Islet precursor cell (in vitro differentiated cells): ENCODE measurements at places on chromosomes 3 and 15.

GRCh38 chr3:69868841-69869420 is 129.7 kb downstream of the MITF start:
- no peak for DNase-seq

- peak; percentile 90 for DNase-seq
These were observed 1.7 kb upstream of the SLC2A2 start for GRCh38 chr3:171028025-171028778.

DNA sequence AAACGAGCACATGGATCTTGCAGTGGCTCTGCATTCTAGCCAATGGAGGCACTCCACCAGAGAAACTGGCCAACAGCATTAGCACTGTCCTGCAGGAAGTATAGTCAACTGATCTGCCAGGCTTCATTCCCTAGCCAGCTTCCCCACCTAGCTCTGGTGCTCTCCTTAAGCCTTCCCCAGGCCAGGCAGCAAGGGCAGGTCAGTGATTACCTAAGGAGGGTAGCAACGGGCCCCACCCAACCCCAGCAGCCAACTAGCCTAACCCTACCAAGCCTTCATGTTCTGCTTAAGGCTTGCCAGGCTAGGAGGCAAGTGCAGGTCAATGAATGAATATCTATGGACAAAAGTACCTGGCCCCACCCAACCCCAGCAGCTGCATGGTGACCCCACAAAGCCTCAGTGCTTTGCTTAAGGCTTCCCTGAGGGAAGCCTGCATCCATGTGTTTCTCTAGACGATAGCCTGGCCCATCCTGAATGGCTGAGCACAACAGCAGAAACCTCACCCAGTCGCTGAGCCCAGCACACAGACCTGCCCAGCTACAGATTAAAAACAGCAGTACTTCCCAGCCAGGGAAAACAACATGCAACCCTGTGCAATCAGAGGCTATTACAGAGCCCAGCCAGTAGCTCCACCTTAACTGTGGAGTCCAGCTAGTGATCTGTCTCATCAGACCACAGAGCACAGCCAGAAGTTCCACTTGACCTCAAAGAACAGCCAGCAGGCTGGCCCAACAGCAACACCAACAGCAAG is 28.5 kb downstream of the THBS1 start:
- DNase-seq: no peak

DNA sequence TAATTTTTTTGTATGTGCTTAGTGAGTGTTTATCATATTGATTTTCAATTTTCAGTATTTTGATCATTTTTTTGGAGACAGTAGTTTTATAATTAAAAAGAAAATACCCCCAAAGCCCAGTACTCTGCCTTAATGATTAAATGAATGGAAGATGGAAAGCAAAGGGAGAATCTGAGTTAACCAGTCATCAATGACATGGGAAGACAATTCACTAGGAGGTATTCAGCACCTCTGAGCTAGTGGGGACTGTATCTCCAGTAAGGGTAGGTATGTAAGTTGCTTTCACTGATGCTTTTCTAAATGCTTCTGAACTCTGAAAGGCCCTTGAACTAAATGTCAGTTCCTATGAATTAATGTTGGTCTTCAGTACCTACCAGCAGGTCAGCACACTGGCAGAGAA is 590.4 kb upstream of the DPPA4 start:
- DNase-seq: no peak

- DNase-seq: no peak
These were observed 236.8 kb upstream of the GBE1 start for GRCh38 chr3:81998139-81998755.

- DNase-seq: no peak
These were observed 25.9 kb downstream of the SERP1 start for GRCh38 chr3:150520408-150520807.

GRCh38 chr15:64029110-64029509 is 17.2 kb downstream of the DAPK2 start:
- DNase-seq: peak; percentile 63

DNA sequence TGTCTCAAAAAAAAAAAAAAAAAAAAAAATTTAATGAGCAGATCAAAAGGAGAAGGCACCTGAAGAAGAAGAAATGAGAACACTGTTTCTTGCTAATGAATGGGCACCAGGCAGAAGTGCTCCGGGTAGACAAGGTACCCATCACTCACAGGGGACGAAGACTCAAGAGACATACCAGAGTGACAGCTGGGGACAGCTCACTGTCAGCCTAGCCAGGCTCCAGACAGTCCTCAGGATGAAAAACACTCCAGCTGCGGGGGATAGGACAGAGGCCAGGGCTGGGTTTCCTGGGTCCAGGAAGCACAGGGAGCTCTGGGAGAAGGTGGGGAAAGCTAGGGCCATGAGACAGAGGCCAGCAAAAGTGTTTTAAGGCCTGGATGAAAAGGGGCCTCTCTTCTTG is 48.5 kb upstream of the PARL start:
- DNase-seq: no peak

- DNase-seq: no peak
These were observed 43.3 kb upstream of the VIPR1 start for GRCh38 chr3:42459151-42459550.

DNA sequence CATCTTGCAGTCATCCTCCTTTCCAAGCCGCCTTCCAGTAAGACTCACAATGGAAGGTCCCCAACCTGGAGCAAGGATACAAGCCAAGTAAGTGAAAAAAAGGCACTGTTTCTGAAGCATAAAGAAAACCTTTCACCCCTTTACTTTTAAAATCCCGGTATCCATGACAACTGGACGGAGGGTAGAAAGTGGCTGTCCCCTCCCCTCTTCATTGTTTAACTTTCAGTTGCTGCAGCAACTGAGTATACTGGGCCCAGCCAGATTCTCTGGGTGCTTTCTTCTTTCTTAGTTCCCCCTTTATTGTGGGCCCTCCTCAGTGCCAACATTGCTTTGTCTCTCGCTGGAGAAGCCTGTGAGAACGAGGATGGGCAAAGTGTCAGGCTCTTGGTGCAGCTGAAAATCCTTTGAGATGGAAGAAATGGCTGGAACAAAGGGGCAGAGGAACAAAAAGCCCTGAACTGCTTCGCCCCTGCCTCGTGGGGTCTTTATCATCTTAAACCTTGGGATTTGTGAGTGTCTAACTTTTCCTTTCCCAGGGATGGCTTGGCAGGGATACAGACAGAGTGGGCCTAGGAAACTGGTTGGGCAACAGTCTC is 224.0 kb upstream of the RGMA start:
- DNase-seq: no peak

- DNase-seq: no peak
These were observed 565 bp downstream of the CIB2 start for GRCh38 chr15:78130466-78131294.

DNA sequence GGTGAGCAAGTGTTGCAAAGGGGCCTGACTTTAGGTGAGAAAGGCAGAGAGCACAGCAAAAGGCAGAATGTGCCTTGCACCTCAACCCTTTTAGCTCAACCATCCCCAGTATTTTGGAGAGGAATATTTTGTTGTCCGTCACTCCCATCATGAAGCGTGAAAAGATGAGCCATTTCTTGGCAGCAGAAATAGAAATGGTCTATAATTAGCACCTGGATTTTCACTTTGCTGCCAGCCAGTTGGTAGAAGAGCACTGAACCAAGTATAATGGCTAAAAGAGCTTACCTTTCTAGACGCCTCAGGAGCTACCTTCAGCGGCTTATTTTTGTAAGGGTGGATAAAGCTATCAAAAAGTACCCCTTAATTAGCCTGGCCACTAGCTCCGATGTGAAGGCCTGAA is 406.7 kb downstream of the OCA2 start:
- DNase-seq: peak; percentile 20

DNA sequence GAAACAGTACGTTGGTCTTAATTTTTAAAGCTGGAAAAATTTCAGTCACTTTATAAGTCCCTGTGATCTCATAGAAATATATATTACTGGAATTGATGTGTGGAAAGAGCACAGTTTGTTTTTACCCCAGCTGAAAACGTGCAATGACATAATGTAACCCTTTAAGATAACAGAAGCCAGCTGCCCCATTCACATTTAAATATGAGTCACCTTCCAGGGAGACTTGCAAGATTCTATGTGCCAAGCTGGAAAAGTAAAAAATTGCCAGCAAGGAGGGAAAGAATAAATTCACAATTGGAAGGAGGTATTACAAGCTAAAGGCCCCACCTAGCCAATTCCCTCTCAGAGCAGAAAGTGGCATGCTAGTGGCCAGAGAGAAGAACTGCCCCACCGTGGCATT is 50.2 kb downstream of the SAMMSON start:
- DNase-seq: no peak

GRCh38 chr3:165194511-165195240 is 1.5 kb downstream of the SLITRK3 start:
- peak; percentile 42 for DNase-seq

- no peak for DNase-seq
These were observed at the start of gene TRAK1 for GRCh38 chr3:42090973-42091731. TRAK1 (plus strand) TSS chr3:42091357; CDS start chr3:42091470, 113 bp downstream.

DNA sequence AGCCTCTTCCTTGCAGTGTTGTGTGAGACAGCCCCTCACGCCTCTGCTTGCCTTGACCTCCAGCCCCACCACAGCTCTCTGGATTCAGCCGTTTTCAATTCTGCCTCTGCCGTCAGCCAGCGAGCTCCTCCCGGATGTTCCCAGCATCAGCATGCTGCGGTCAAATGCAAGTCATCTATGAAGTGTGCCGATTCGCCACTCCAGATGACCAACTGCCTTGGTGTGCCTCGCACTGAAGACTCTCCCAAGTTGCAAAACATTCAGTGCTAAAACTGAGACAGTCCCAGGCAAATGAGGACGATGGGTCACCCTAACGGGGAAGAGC is 30.6 kb upstream of the RASA2 start:
- DNase-seq: no peak

DNA sequence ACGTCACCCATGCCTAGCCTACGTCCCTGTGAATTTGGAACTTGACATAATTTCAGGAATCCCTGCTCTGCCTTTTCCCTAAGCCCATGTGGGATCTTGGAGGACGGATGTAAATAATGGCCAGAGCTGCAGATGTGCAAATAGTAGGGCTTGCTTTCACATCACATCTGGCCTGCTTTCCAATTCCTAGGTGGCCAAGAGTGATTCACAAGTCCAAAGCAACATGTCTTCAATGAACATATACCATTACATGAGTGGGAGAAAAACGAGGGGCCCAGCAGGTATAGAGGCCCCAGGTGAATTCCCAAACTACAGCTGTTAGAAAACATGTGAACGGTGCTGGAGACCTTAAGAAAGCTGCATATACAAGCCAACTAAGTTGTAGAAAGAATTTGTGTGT is 214.6 kb downstream of the MAGI1 start:
- DNase-seq: no peak

DNA sequence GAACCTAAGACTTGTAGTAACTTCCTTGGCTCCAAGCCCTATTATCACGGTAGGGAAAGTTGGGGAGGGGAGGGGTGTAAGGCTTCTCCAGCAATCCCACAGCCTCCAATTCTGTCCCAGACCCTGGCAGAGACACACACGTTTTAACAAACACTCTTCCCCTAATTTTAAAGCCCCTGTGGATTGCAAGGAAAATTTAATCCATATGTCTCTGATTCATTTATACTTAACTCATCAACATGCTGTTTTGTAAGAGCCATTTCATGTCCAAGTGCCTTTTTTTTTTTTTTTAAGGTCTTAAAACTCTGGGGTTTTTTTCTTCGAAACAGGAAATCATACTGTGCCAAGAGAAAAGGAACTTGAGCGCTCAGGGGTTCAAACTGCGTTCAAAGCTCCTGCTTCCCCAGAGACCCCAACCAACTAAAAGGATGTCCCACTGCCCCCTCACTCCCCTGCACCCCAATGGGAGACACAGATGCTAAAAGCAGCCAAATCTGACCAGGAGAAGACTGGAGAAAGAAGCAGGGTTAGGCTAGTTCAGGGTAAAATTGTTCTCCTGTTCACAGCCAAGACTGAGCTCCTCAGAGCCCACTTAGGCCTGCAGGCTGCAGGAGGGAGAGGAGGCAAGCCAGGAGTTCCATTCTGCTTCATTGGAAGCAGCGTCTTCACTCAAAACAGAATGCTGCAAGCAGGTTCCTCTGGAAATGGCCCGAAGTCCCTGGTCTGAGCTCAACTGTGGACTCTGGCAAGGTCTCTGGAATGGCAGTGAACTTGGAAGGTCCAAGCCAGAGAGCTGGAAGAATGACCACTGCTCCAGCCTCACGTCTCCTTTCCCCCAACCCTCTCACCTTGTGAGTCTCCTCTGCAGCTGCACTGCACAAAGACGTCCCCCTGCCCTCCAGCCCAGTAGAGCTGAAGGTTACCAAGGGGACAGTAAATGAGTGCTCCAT is 172.5 kb downstream of the NTRK3 start:
- no peak for DNase-seq

DNA sequence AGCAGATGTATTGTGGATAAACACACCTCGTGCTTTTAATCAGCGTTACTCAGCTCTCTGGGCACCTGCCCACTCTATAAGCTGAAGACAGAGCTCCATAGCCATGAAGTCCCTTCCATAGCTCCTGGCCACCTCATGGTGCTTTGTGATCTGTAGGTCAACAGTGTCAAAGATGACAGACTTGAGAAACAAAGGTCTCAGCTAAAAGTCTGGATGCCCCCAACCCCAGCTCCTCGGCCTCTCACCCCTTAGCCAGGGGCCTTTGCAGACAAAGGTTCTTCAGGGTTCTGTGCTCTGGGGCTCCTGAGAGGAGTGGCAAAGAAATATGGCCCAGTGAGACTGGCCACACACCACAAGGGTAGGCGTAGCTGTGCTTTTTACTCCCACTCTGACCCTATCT is 168.6 kb downstream of the KLF13 start:
- DNase-seq: no peak

- no peak for DNase-seq
These were observed 406.0 kb downstream of the ZBTB20 start for GRCh38 chr3:114741066-114741465.

GRCh38 chr3:155908086-155908485 is 37.6 kb downstream of the GMPS start:
- no peak for DNase-seq

GRCh38 chr3:110414855-110415254 is 656.8 kb upstream of the NECTIN3 start:
- no peak for DNase-seq

- no peak for DNase-seq
These were observed 435.2 kb upstream of the SUCLG2 start for GRCh38 chr3:68089572-68090011.

- DNase-seq: no peak
These were observed 64.3 kb downstream of the SLCO3A1 start for GRCh38 chr15:91917686-91918360.

DNA sequence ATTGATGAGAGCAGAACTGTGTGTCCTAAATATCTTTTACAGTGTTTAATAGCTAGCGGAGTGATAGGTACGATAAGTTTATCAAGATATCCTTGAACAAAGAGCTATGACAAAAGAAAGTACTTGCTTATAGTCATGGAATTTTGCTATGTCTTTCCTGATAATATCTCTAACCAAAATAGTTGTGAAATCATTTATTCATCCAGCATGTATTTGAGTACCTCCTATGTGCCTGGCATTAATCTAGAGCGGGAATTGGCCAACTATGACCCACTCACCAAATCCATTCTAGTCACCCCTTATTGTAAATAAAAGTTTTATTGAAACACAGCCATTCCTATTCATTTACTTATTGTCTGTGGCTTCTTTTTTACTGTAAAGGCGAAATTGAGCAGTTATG is 46.6 kb downstream of the ZFAND6 start:
- DNase-seq: no peak

GRCh38 chr15:73231661-73232419 is 136.9 kb downstream of the HCN4 start:
- DNase-seq: no peak

- no peak for DNase-seq
These were observed 25.7 kb downstream of the GPD1L start for GRCh38 chr3:32132121-32132520.

GRCh38 chr15:52528564-52529340 is at the start of gene MYO5A:
MYO5A (minus strand) TSS chr15:52528880; CDS start chr15:52528806, 74 bp downstream.
- peak; percentile 85 for DNase-seq

- no peak for DNase-seq
These were observed 272.2 kb upstream of the CHRNA7 start for GRCh38 chr15:31758126-31758525.
